Muscle of back (tissue), 13 donors: ENCODE measurements at places on chromosomes 1 and 21.

GRCh38 chr1:214897581-214897980 is 185.0 kb upstream of the KCNK2 start:
- no peak for DNase-seq

GRCh38 chr1:39919545-39919944 is 17.8 kb upstream of the MYCL start:
- DNase-seq: no peak

GRCh38 chr1:87478231-87478630 is 149.6 kb downstream of the LMO4 start:
- no peak for DNase-seq

- DNase-seq: no peak
Observed at GRCh38 chr21:39088031-39088370, 95.2 kb downstream of the PSMG1 start.

DNA sequence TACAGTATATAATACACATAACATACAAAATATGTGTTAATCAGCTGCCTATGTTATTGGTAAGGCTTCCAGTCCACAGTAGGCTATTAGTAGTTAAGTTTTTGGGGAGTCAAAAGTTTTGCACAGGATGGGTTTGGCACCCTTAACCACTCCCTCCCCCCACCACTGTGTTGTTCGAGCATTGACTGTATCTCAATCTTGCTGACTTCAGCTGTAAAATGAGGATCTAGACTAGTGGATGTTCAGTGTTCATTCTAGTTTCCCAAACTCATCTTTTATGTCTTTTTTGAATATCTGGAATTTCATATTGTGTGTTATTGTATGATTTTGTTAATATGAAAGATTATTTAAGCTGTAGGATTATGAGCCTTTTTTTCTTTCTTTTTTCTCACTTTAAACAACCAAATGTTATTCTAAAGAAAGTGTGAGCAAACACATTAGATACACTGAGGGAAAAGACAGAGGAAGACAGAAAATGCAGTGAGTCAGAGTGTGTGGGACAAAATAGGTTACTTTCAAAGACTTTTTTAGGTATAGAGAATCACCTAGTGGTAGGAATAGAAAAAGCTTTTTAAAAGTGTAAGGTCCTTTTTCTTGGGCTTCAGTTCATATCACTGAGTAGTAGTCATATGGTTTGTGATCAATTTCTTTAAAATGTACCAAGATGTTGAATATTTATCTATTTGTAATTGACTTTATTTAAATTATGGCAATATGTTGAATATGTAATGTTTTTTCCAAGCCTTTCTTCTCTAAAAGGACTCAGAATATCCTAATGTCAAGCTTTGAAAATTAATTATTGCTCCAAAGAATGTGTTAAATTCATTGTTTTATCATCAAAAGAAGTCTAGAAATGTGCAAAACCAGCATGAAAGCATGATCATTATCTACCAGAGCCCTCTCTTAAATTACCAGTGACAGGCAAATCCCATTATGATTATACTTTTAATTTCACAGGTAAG is 17.9 kb upstream of the CENPF start:
- DNase-seq: peak; percentile 45

- DNase-seq: no peak
Observed at GRCh38 chr1:225886159-225887029, 2.6 kb downstream of the LEFTY1 start.

- no peak for DNase-seq
Observed at GRCh38 chr1:10795276-10796021, 997 bp downstream of the CASZ1 start.

GRCh38 chr1:28123461-28123961 is 35.1 kb upstream of the EYA3 start:
- no peak for DNase-seq

DNA sequence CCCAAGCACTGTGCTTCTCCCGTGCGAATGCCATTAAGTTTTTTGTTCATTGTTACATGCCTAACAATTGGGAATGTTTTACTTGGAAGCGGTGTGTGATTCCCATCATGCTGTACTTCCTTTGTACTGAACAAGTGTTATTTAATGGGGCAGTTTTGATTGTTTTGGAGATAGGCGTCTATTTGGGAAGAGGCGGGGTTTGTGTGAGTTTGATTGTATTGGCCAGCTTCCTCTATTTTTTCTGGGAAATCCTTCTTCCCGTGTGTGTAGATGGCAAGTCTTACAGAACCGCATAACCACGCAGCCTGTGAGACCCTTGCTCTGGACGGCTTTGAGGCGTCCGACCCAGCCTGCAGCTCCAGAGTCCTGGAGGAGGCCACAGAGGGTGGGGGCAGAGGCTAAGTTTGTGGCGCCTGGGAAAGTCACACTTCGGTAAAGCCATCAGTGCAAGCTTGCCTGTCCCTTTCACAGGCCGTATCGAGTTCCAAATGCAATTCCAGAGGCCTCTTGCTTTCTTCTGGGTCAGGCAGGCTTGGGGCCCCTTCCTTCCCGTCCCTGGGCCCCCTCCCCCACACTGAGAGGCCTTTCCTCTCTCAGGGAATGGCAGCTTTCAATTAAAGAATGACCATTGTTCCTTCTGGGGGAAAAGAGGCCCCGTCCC is 210.3 kb downstream of the TOMM20 start:
- no peak for DNase-seq

DNA sequence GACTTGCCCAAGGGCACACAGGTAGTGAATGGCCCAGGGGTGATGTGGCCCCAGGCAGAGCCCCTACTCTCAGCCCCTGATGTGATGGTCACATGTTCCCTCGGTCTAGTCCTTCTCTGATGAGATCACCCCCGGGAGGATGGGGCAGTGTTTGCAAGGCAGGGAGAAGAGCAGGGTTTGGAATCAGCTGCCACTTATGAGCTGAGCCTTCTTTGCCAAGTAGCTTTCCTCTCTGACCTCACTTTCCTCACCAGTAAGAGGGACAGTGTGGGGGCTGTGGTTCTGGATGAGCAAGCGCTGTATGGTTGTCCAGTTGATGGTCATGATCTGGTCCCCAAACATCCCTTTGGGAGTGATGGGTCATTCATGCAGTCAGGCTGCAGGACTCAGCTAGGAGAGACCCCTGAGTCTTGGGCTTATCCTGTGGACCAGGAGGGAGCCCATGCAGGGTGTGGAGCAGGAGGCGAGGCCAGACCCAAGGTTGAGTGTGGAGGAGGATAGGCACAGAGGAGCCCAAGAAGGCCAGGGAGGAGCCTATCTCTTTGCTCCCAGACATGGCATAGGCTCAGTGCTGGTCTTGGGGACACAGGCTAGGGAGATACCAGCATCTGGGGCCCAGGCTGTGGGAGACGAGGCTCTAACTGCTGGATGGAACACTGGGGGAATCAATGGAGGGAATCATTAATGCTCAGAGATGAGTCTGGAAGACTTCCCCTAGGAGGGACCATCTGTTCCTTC is 15.9 kb upstream of the PEAR1 start:
- DNase-seq: no peak

DNA sequence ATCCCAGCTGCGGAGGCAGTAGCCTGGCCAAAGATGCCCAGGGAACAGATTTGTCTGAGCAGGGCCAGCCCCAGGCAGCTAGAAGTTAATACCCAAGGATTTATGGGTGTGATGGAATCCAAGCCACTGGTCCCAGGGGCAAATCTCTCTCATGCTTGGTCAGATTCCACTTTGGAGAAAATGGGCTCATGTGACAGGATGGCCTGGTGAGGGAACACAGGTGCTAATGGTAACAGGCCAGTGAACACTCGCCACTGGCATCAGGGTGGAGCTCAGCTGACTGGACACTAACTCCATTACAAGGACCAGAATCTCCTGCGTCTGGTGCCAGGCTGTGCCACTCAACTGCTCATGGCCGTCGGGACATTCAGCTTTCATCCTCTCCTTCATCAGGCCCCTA is 12.0 kb downstream of the MDM4 start:
- DNase-seq: no peak

DNA sequence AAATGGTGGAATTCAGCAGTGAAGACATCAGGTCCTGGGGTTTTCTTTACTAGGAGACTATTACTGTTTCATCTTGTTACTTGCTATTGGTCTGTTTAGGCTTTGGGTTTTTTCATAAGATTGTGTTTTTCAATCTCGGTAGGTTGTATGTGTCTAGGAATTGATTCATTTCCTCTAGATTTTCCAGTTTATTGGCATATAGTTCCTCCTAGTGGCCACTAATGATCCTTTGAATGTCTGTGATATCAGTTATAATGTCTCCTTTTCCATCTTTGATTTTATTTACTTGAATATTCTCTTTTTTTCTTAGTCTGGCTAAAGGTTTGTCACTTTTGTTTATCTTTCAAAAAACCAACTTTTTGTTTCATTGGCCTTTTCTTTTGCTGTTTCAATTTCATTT is 233.0 kb downstream of the RWDD3 start:
- no peak for DNase-seq

- DNase-seq: no peak
Observed at GRCh38 chr1:43285269-43285990, at the start of gene C1orf210. TSS of gene C1orf210 (minus strand) at chr1:43285581. CDS start at chr1:43283270, 2,311 bp downstream.

GRCh38 chr1:24117722-24118409 is 5.9 kb upstream of the MYOM3 start:
- no peak for DNase-seq

- DNase-seq: no peak
Observed at GRCh38 chr1:46697053-46697452, 21.9 kb downstream of the EFCAB14 start.

DNA sequence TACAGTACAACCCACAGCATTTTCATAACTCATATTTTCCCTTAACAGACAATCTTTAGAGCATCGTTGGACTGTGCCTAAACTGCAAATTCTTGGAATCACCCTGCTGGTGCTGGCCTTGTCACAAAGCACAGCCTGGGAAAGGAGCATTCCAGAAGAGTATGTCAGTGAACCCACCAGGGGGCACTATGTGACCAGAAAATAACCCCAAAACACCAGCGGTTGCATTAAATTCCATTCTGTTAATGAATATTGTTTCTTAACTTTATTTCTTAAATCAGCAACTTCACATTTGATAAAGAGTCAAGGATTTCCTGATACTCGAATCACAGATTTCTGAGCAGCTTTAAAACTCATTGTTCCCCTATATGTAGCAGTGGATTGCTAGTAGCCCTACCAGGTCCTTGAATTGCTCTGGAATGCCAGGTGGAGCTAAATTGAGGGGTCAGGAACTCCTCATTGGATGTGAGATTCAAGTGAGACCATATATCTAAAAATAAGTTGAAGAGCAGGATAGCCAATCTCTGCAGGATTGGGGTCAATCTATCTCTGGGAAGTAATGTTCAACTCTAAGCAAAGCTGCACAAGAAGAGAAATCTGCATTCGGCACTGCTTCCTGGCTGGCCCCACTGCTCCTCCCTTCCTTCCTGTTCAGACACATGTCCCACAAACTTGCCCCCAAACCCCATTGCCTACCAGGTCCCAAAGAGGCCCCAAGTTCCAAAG is 12.7 kb upstream of the RAB4A start:
- peak; percentile 81 for DNase-seq

DNA sequence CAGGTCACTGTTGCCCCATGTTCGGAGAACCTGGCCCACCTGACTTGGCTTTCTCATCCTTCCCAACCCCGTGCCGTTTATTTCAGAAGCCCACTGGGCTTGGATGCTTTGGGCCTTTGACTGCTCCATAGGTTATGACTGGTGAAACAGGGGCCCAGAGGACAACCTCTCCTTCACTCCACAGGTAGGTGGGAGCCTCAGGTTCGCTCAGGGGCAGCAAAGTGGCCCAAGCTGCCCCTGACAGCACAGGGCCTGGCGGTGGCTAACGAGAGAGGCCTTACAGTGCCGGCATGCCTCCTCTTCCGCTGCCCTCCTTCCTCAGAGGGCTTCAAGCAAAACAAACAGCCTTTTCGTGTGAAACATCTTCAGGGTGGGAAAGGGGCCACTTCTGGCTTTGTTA is 16.9 kb downstream of the FAM89A start:
- DNase-seq: no peak

DNA sequence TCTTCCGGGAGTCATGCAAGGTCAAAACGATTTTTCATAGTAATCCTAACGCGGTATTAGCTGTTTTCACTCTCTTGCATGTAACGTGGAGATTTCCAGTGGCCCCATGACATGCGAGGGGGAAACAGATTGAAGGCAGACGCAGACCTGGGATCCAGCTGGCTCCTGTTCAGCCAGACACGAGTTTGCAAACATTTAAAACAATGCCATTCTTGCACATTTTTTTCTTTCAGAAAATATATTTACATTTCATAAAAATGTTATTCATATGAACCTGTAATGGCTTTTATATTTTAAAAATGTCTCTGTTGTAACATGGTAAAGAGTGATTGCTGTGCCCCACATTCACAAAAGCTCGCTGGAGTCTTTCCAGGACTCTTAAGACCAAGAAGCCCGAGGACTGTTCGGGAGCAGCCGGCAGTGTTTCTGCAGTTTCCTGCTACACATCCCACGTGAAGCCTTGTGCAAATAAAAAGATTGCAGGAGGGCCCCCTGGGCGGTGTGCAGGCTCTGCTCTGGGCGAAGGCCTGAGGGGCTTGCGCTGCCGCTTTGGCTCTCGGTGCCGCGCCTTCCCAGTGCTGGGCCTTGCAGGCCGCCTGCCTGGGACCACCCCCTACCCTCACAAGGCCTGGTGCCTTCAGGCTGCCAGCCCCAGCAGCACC is 184.9 kb downstream of the DYRK1A start:
- DNase-seq: peak; percentile 75

DNA sequence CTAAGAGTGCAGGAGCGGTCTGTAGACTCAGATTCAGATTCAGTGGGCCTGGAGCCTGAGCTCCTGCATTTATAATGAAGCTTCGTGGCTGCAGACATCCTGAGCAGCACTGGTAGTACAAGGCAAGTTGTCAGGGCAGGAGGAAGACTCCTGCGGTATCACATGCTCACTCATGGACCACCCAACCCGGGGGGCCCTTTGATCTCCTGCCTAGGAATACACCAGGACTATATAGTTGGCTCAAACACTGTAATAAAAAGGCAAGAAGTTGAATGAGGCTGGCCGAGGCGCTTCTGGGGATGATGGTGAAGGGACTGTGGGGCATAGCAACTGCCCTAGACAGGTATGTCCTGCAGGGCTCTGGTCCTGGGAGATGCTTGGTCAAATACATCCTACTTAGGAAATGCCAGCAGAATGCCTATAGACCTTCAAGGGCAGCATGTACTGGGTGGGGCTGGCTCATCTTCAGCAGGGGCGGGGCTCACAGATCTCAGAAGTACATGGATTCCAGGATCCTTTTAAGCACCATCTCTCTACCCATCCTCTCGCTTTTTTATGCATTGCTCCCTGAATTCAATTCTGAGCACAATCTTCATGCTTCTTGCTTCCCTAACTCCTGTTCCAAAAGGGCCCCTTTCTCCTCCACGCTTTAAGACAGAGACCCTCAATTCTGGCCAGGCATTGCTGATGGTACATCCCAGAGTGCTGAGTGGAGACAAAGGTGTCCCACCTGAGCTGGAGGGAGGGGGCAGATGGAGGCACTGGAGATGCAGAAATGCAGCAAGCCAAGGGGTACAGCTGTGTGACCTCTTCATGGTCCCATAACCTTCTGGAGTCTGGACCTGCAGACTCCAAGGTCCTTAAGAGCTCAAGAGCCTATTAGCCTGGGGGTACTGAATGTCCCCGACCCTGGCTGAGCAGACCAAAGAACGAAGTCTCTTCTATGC is 2.1 kb upstream of the RAP1GAP start:
- DNase-seq: no peak

GRCh38 chr1:83901547-83902155 is 97.3 kb downstream of the TTLL7 start:
- DNase-seq: no peak

GRCh38 chr1:42221952-42222606 is 57.5 kb upstream of the GUCA2A start:
- no peak for DNase-seq

- no peak for DNase-seq
Observed at GRCh38 chr1:41322835-41323234, 38.4 kb upstream of the FOXO6 start.
